ENCODE measurements at places on chromosomes 7 and 10.

- DNase-seq, result no peak
Observed at GRCh38 chr10:117537436-117537903, 5.1 kb upstream of the EMX2 start.

DNA sequence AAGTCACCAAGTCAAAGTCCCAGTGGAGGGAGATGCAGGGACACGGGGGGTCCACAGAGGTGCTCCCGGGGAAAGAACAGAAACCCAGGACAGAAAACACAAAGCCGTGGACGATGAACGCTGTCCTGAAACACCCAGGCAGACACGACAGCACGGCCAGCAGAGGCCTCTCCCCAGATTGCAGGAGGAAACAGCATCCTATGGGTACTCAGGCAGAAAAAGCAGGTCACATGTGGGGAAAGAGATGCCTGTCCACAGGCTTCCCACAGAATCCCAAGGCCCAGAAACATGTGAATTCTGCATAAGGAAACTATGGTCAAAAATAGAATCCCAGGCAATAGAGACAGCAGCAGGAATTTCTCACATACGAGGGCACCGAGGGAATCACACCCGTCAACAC lies 53.6 kb upstream of the ADGRA1 start:
- no peak for DNase-seq

GRCh38 chr10:61139592-61139953 lies 195.6 kb upstream of the RHOBTB1 start:
- DNase-seq, result no peak

- no peak for DNase-seq
Observed at GRCh38 chr7:143882604-143883078, 19.3 kb downstream of the TCAF1 start.

GRCh38 chr7:137583172-137583571 lies 239.6 kb upstream of the PTN start:
- DNase-seq, result no peak

GRCh38 chr10:35794703-35795102 lies 152.6 kb upstream of the FZD8 start:
- DNase-seq, result no peak
